Activated naive CD4-positive, alpha-beta T cell treated with anti-CD3 and anti-CD28 coated beads, Interleukin-2, amount 50 U/mL, for 72 hours (primary cell): ENCODE measurements at places on chromosomes 6 and 20.

- DNase-seq, result no peak
These were observed 109.5 kb downstream of the CLVS2 start for GRCh38 chr6:123105561-123105960.

GRCh38 chr20:60281295-60281694 lies 323.1 kb downstream of the CDH26 start:
- no peak for DNase-seq

GRCh38 chr6:155440398-155441111 lies 15.1 kb downstream of the NOX3 start:
- no peak for DNase-seq

DNA sequence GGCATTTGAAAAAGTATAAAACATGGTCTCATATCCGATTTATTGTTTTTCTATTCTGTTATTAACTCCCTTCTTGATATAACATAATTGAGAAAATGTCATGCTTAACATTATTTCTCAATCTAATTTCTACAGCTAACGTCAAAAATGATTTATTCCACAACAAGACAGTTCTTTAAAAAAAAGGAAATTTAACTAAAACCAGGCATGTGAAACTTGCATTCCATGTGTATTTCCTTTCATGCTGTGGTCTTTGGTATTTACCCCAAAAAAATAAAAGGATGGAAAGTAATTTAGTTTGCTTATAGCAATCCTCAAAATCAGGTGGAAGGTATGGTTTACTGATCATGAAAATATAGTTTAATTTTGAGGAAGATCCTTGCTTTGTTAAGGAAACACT lies 142.8 kb downstream of the COL21A1 start:
- DNase-seq, result no peak

GRCh38 chr6:68911334-68911733 lies 276.3 kb downstream of the ADGRB3 start:
- no peak for DNase-seq

- DNase-seq, result no peak
These were observed 70.3 kb downstream of the SCAND1 start for GRCh38 chr20:35883778-35884540.

DNA sequence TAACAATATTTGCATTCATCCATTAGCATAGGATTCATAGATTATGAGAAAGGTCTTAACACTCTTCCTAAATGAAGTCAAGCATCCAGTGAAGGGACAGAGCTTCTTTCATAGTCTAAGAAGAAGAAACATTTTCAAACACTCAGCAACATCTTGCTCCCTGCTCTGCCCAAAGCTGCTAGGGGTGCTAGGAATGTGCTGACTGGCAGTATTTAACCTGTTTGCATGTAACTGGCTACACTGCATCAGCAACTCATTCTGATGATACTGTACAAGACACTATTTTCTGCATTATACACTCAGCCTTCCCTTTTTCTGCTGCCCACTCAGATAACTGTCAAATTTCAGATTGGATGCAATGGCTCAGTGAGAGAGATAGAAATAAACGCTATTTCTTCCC lies 495.1 kb upstream of the ARID1B start:
- DNase-seq, result no peak

- DNase-seq, result no peak
These were observed 2.3 kb downstream of the HLA-DQB2 start for GRCh38 chr6:32761072-32761471.

DNA sequence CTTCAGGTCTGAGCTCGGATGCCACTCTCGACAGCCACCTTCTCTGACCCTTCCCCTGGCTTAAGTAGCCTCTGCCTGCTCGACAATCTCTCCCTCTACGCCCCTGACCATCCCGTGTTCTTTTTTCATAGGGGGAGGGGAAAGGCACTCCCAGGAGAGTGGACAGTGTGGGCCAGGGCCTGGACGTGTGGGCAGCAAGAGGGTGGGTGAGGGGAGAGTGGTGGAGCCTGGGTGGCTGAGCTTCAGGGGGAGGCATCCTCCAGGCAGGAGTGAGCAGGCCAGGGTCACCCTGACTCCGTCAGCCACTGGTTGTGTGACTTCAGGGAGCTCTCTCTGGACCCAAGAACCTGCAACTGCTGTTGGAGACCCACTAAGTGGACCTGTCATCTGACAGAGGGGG lies 92.7 kb downstream of the CEBPB start:
- no peak for DNase-seq

DNA sequence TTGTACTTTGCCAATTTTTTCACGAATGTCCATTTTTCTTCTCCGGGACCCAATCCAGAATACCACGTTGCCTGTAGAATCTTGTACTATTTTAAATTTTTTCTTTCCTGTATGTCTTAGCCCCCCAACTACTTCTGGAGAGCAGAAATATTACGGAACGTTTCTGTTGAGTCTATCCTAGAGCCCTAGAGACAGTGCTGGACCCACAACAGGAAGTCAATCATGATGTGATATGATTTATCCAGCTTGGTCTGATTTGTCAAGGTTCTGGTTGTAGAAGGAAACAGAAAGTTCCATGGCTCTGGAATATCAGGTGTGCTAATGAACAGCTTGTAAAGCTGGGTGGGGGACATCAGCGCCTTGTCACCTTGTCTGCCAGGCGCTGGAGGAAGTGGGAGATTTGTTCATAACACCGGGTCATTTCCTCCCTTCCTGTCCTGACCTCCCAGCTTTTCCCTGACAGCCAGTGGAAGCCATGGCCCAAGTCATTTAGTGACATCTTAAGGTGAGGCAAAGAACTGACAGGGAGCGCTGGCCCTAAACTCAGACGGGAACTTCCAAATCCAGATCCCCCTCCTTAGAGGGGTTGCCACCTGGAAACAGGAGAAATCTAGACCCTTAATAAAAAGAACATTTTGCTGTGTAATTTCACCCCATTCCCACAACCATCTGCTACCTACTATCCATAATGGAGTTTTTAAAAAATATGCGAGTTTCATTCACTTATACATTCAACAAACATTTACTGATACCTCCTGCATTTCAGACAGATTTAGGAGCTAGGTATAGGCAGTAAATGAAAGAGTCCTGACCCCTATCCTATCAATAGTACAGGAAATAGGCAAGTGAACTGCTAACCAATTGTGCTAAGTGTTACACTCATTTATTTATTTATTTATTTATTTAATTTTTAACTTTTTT lies 130.5 kb downstream of the ZFP64 start:
- no peak for DNase-seq

- DNase-seq, result no peak
These were observed 2.8 kb downstream of the RAET1E start for GRCh38 chr6:149895048-149895590.

DNA sequence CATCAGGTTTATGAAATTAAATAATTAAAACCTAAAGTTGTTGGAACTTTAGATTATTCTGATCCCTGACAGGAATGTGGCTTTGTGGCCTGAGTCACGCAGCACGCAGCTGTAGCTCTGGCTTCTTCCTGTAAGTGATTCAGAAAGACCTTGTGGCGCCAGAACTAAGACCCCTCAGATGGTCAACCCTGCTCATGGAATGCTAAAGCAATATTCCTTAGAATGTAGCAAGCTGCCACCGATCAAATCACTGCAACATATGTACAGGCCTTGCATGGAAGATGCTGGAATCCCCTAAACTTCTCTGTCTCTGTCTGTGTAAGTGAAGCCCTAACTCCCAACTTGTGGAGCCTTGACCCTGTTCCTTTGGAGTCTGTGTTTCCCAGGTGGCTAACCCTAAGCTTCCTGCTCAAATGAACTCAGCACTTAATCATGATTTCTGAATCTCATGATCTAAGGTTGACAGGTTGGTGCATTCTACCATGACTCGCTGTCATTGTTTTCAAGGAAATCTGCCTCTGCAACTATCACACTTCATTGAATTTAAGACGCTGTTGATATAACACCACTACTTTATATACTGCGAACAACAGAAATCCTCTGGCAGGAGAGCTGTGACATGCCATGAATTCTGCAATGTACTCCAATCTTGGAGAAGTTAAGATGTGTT lies 111.2 kb upstream of the CST7 start:
- DNase-seq, result no peak

GRCh38 chr6:140816681-140817080 lies 1316.0 kb upstream of the GJE1 start:
- DNase-seq, result no peak

- DNase-seq, result no peak
These were observed 75.1 kb upstream of the PTPRK start for GRCh38 chr6:128595544-128595943.

DNA sequence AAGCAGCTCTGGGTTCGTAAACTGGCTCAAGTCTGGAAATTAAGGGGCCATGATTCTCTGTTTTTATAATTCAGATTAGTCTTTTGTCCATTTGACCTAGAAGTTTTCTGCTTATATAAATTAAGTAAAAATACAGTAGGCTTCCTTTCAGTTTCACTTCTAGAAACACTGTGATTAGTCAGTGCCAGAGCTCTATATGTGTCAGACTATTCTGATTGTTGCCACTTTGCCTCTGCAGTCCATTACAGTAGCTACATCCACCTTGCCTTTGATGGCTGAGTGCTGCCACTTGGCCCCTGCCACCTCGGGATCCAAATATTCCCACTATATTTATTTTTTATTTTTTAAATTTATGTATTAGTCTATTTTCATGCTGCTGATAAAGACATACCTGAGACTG lies 7.9 kb downstream of the ZC2HC1B start:
- DNase-seq, result no peak

DNA sequence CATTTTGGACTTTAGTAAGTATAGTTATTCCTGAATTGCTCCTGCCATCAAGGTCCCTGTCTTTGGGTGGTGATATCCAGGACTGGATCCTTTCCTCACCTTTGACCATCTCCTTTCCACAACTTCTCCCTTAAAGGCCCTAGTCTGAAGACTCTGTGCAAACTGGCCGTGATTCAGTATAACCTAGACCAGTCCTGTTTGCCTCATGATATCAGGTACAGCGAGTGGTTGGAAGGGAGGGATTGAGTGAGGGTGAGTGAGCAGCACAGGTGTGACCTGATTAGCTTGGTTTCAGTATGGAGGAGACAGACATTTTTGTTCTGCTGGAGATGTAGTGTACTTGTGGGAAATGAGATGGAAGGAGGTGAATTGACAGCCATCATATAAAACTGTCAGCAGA lies 2.3 kb upstream of the RRP36 start:
- no peak for DNase-seq

DNA sequence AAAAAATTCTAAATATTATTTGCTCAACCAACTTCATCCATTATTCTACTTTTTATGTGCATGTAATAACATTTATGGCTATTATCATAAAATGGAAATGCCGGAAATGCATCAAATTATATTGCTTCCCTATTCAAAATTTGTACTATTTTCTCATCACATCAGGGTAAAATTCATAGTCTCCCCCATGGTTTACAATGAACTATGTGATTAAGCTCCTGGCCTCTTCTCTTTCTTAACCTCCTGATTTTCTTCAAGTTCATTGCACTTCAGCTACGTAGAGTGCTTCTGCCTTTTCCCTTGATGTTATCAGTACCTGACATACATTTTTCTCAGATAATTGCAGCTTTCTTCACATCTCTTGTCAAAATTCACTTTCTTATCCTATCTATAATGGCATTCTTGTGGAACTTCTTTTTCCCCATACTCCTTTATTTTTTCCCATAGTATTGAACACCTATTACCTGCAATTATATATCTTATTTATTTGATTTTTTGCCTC lies 699.1 kb upstream of the ADGRB3 start:
- DNase-seq, result no peak

GRCh38 chr6:3323696-3324261 lies 65.0 kb downstream of the PSMG4 start:
- DNase-seq, result no peak

GRCh38 chr6:6683969-6684833 lies 95.7 kb downstream of the LY86 start:
- DNase-seq, result no peak

DNA sequence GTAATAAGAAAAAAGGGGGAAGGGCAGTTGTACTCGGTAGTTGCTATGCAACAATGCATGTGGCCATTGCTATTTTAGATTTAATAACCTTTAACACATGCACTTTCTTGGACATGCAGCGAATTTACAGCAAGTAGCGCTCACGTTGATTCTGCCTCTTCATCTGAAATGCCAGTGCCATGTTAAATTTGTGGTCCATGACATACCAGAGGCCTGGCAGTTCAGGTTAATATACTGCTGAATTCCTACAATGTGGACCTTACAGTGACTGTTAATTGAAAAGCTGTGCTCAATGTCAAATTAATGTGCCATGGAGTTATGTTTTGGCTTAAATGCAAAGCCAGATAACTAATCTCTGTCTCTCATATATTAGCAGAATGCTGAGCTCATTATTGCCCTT lies 699.7 kb downstream of the DOK5 start:
- DNase-seq, result no peak

DNA sequence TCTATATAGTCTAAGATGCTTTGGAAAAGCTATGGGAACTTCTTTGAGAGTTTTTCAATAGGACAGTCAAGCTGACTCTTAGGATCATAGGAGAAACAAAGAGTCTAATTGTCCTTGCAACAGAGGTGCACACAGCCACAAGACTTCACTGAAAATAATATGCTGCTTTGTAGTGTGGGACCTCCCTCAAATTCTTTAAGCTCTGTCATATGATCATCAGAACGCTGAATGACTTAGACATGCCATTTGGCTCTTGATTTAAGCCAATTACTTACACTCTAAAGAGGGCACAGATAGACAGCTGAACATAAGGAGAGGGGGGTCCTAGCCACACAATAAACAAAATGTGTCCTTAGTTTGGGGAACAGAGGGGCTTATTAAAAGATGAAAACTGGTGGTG lies 818.7 kb upstream of the GJE1 start:
- no peak for DNase-seq

- DNase-seq, result no peak
These were observed 131.9 kb downstream of the MAP3K7 start for GRCh38 chr6:90454836-90455427.

- DNase-seq, result no peak
These were observed 187.6 kb upstream of the THBS2 start for GRCh38 chr6:169441292-169441691.

DNA sequence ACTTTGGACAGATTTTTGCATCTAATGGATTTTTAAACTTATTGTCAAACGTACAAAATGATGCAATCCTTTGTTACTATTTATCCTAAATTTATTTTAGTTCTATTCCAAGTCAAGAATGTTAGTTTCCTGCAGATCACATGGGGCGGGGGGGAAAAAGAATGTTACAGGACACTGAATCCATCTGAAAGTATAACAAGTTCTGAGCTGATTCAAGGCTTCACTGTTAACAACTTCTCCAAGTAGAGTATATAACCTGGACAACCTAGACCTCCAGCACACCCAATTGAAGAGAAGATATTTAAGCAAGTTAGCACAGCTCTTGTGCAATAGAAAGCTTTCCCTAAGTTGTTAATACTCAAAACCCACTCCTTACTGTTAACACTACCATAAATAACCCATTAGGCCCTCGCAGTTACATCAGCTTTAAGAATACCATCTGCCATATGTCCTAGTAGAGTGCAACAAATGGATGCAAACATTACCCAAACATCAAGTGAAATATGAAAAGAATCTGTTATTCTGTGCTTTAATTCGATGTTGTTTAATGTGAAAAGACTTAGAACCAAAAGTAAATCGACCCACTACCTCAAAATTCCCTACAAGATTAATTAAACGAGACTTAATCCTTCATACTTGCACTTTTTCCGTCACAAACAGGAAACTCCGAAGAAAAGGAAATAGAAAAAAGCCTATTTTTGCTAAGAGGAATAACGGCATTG lies 1.3 kb downstream of the SEC63 start:
- DNase-seq, result no peak
